Head of caudate nucleus (tissue), 42 donors: ENCODE measurements at places on chromosomes 4 and X.
A peak's percentile ranks its signal among the peaks of the same experiment; 100 is the strongest.

DNA sequence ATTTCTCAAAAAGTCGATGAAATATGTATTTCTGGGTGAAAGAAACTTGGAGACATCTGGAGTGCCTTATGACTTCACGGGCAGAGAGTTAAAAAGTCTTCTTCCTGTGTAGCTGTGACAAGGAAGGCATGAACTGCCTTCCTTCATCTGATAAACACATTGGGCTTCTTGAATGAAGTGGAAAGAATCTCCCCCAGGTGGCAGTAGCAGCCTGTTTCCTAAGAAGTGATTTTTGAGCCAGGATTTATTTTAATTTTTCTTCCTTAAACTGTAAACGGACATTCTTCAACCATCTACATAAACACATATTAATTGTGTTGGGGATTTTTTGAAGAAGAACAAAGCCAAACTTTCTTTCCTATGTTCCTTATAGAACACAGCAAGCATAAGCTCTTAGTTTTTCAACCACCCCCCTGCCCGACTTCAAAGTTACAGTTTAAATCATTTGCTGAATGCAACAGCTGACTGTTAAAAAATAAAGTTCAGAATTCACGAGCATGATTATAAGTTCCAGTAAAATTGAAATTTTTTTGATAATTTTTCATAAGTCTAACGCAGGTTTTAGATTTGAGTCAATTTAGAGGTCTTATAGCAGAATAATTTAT lies 980 bp upstream of the GIMD1 start:
- peak; percentile 41 for DNase-seq

- no peak for DNase-seq
These were observed 4.9 kb downstream of the CPEB2 start for GRCh38 chr4:15007201-15007600.

DNA sequence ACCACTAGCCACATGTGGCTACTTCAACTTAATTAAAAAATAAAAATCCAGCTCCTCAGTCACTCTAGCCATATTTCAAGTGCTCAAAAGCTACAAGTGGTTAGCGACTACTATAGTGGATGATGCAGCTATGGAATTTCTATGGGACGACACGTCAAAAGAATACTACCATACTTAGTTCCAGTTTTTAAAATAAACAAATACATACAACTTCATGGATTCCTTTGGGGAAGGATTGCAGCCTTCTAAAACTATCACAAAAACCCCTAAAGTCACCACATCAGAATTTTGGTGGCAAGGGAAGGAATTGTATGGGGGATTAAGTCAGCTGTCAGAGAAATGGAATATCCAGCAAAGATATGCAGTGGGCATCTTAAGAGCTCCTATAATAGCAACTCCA lies 6.5 kb downstream of the ZNF280C start:
- DNase-seq = no peak

DNA sequence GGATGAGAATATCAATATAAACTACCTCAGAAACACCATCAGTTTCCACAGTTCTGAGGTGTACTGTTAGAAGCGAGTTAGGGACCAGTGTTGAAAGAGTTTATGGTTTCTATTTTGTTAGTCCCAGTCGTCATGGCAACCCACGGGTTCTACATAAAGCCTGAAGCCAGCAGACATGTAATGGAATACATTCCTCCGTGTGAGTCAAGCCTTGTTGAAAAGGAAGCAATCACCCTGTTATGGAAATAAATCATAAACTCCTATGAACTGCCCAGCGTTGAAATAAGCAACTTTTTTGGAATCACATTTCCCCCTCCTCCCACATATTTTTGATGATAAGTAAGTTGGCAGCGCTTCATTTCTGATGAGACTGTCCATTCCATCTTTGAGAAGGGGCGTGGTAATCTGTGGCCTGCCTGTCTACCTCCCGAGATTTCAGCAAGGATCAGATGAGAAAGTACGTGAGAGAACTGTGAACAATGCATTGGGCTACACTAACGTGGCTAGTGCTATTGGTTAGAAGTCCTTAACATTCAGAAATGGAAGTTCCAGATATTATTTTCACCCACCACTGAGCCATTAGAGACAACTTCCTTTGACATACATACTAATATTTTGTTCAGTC lies 40.4 kb upstream of the PDHA1 start:
- no peak for DNase-seq

DNA sequence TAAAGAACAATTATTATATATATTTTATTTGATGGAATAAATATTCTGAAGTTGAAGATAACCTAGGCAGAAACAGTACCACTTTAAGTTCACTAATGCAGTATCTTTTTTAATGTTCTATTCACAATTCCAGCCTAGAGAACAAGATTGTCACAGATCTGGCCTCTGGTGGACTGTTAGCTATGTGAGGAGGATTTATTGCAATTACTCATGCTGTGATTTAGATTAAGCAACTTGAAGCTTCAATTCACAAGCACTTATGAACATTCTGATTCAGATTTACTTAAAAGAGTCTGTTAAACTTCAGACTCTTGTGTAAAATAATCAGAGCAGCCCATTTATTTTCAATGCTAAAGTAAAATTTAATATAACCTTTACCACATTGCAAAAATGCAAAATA lies 1489.8 kb downstream of the STIM2 start:
- no peak for DNase-seq

GRCh38 chrX:124274438-124275181 lies 57.9 kb upstream of the TEX13D start:
- no peak for DNase-seq

- no peak for DNase-seq
These were observed 587 bp downstream of the TIMM8A start for GRCh38 chrX:101347859-101348451.

GRCh38 chr4:33696586-33696985 lies 2547.7 kb downstream of the ARAP2 start:
- DNase-seq = no peak

GRCh38 chr4:40173470-40173875 lies 23.4 kb upstream of the RHOH start:
- DNase-seq = no peak

DNA sequence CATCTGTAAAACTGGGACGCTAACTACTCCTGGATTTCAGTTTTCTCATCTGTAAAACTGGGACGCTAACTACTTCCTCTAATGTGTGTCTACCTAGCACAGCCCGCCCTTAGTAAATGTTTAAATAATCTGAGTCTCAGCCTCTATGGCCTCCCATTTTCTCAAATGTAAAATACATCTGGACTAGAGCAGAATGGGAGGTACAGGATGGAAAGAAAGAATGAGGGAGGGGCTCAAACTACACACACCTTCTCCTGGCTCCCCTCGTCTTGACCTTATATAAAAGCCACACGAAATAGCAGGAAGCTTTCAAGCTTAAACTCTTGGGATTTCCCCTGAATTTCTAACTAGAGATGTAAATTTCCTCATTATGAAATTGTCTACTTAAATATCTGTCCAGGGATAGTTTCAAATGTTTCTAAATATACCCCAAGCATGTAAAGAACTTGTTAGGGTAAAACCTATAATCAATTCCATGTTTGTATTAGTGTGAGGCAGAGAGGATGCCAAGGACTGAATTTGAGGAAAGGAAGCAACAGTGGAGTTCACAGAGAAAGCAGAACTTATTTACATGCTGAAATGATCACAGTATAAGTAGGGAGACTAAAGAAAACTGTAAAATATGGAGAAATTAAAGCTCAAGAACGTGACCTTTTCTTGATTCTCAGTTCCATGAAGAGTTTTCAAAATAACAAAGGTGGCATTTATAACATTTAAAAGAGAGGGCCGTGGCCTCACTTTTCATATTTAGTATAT lies 220.0 kb downstream of the NWD2 start:
- DNase-seq = no peak

DNA sequence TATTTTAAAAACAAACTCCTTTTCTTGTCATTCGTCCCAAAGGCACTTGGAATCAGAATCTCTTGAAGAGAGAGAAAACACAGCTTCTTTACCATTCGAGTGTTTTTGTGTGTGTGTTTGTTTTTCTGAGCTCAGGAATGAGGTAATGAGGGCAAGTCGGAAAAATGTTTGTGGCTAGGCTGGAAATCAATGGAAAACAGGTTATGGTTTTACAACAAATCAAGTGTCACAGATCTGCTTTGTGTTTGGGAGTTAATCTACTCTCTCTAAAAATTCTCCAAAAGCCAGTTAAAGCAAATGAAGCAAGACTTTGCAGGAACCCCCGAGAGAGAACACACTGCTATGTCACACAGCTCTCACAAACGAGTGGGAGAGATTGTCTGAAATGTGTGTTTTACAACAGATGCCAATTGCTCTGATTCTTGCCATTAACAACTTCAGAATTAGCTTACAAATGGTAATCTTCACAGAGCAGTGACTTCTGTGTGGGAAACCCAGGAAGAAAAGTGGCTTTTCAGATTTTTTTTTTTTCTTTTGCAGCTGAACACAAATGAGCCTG lies 264.1 kb downstream of the CBLL2 start:
- no peak for DNase-seq

GRCh38 chrX:20499763-20500162 lies 233.1 kb upstream of the RPS6KA3 start:
- DNase-seq = no peak

DNA sequence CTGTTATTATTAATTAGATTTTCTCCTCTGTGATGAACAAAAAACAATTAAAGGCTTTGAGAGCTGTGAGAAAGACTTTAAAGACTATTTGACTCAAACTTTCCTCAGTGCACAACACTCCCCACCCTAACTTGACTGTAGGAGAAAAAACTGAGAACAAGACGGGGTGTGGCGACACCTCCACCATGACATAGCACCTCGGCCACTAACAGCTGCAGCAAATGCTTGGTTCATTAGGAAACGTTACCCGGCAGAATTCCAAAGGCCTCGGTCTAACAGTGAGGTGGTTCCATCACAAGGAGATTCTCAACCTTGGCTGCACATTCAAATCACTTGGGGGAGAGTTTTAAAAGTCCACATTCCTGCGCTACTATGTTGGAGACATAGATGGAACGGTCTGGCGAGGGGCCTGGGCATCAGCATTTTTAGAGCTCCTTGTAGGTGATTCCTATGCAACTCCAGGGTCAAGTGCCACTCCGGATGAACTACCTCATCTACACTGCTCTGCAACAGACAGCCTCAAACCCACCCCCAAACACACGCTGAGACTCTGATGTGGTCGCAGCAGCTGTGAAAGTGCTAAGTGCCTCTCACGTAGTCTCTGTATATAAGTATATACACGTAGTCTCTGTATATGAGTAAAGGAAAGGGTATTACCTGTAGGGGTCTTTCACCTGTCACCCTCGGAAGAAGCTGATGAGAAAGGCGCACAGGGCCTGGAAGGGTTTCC lies 1.0 kb downstream of the FGFBP2 start:
- DNase-seq = no peak

DNA sequence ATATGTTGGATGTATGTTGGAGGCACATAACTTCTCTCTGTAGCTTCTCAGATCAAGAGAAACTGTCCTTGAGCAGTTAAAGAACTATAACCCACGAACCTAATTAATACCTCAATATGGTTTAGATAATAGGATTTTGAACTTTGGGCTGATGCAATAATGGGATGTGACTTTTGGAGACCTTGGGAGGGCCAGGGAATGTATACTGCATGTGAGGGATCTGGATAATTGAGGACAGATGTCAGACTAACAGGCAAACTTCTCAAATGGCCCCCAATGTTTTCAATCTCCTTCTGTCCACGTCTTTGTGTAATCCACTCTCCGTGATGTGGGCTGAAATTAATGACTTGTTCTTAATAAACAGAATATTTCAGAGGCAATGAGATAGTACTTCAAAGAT lies 202.2 kb upstream of the FAT4 start:
- DNase-seq = no peak

GRCh38 chrX:114338870-114339269 lies 245.0 kb upstream of the HTR2C start:
- no peak for DNase-seq

GRCh38 chr4:101451086-101451485 lies 103.8 kb upstream of the PPP3CA start:
- DNase-seq = no peak

- DNase-seq = peak; percentile 17
These were observed 1.2 kb downstream of the USP46 start for GRCh38 chr4:52657618-52658501.

GRCh38 chrX:115616943-115617563 lies 56.1 kb downstream of the PLS3 start:
- DNase-seq = no peak

GRCh38 chr4:6395466-6396228 lies 76.8 kb downstream of the PPP2R2C start:
- no peak for DNase-seq

- DNase-seq = no peak
These were observed 567.3 kb upstream of the ACTRT1 start for GRCh38 chrX:128619490-128619889.

DNA sequence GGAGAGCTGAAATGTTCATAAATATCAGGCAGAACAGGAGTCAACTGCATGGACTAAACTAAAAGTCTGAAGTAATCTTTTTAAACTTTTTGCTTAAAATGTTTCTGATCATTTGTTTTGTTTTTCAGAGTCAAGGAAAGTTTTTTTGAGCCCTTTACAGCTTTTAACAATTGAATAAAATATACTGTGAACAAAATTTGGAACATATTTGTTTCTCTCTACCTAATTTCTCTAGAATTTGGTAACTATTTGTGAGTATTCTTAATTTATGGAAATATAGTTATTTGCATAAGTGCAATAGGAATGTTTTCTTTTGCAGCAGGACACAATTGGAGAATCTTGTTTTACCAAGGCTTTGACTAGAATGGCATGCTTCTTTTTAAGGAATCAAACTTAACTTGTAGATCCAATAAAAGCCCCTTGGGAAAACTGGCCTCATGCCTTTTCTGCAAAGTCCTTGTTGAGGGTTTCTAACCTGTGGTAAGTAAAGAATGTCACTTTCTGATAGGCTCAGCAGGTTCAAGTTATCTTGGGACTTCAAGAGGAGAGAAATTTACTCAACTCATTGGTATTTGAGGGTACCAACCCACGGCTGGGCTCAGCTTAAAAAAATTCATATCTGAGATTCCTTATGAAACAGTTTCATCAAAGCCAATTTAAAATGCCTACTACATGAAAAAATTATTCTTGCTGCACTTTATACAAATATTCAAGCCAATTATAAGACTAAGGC lies 91.5 kb downstream of the UPRT start:
- no peak for DNase-seq

DNA sequence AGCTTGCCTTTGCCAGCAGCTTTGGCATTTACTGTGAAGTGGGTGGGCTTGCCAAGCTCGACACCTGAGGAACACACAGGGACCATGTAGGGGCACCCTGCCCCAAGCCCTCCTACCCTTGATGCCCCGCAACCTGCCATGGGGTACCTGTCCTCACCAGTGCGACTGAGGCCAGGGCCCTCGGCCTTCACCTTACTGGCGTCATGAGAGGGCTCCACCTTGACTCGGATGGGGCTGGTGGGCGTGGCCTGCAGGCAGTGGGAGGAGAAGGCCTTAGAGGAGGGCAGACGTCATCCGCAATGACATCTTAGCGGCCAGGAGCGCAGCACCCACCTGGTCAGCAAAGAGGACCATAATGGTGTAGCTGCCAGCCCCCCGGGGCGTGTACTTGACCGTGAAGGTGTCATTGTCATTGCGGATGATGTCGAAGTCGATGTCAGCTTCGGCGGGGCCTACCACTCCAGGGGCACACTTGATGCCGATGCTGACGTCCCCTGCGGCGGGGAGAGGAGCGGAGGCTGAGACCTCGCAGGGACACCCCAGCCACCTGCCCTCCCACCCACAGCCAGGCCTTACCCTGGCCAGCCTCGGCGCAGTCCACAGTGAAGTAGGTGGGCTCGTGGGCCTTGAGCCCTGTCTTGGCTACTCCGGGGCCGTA lies 12.2 kb downstream of the FLNA start:
- no peak for DNase-seq

GRCh38 chr4:55617587-55618197 lies 18.4 kb downstream of the NMU start:
- DNase-seq = no peak
